ENCODE measurements at places on chromosomes 12 and 14.

DNA sequence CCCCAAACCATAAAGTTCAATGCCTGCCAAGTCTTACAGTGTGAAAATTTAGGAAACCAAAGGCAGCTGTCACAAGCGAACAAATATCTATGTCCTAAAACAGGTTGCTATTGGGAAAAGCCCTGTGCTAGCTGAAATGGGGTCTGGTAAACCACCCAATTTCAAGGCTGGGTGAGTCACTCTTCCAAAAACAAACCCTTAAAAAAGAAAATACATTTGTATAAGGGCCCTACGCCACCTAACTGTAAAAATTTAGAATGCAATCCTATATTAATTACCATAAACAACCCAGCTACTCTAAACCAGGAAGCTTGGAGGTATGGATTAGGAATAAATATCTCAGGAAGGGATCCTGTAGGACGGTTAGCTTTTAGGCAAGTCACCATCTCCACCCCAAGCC lies 32.1 kb downstream of the PRMT8 start:
- no peak for DNase-seq

GRCh38 chr12:89059721-89060541 lies 292.4 kb downstream of the DUSP6 start:
- no peak for DNase-seq

GRCh38 chr12:83031196-83031595 lies 344.5 kb downstream of the TMTC2 start:
- no peak for DNase-seq

DNA sequence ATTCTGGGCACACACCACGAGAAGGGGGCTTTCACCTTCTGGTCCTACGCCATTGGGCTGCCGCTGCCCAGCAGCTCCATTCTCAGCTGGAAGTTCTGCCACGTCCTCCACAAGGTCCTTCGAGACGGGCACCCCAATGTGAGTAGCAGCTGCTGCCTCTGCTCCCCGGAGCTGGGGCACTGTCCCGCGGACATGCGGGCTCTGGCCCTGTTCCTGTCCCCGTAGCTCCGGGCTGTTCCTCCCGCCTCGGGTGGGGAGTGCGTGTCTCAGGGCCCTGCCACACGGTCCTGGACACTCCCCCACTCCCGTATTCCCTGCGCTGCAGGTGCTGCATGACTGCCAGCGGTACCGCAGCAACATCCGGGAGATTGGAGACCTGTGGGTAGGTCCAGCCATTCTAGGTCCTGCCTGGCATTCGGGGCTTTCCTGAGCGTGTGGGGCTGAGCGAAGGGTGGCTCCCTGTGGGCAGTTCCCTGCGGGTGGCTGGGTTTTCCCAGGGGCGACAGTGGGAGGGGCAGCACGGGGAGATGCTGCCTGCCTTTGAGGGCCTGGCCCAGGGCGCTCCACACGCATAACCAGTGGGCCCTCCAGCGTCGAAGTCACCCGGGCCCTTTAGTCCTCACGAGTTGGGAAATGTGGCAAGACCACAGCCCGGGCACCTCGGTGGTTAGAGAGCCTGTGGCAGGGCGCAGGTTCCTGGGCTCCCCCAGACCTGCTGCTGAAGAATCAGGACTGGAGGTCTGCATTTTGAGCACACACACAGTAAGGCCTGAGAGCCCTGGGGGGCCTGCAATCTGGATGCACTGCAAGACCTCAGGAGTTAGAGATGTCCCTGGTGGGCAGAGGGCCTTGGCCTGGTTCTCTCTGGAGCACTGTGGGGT lies 13.5 kb downstream of the HIP1R start:
- DNase-seq: no peak

DNA sequence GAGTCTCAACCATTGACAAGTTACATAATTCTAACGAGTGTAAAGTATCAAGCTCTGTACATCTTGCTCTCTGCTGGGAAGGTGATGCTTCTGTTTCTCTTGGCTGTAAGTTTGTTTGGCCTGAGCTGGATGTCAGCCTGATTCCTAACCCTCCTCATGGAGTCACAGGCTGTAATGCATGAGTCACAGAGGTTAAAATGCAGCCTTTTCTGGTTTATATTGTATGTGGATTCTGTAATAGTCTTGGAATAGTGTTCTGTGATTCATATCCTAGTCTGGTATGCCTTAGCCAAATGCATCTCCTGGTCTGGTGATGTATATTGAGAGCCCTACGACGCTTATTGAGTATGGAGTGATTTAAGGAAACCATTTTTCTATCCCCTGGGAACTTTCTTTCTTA lies 104.5 kb upstream of the FRMD6 start:
- no peak for DNase-seq

GRCh38 chr12:108884116-108885012 lies 4.5 kb downstream of the DAO start:
- peak; percentile 72 for DNase-seq

DNA sequence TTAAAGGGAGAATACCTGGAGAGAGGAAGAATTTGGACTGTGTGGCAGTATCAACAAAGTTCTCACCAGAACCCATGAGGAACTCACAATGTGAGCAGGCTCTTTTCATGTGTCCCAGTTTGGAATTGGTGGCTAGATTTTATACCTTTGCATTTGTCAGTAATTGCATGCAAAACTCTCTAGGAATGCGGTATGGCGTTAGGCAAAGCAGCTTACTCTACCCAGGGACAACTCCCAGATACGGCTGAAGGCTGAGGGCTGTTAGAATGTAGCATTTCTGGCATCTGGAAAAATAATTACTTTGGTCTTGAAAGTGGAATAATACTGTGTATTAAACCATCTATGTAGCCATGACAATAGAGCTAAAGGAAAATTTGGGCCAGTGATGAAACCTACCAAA lies 635.5 kb downstream of the SLC16A7 start:
- no peak for DNase-seq

DNA sequence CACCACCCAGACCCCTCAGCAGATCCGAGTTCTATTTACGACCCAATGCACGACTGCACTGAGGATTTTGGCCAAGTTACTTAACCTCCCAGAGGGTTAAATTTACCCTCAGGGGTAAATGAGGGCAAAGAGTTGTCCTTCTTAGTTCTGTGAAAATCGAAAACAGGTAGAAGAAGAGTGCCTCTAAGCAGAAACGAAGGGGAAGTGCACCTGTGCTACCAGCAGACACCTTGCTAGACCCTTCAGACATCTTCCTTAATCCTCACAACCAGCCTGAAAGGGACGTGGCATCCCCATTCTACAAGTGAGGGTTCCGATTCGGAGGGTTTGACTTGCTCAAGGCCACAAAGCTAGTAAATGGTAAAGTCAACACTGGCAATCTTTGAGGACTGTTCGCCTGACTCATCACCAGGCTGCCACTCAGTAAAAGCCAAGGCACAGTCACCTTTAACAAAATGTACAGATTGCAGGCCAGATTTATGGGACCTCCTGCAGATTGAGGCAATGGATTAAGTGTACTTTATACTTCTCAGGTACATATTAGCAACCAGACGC lies 1.6 kb downstream of the GSG1 start:
- DNase-seq: no peak

DNA sequence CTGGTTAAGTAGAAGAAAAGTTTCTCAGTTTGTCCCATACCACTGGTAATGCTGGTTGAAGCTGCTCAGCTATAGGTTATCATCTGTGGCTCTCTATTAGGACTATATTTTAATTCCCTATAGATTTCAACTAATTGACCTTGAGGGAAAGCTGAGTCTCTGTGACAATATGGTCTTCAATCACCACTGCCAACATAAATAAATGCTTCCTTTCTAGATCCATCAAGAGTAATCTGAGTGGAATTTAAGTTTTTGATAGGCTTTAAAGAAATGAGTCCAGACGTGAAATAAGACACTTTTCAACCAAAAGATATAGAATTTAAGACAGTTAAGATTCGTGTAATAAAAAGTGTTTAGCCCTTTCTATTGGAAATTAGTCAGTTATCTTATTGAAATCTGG lies 63.5 kb upstream of the MYF6 start:
- no peak for DNase-seq

DNA sequence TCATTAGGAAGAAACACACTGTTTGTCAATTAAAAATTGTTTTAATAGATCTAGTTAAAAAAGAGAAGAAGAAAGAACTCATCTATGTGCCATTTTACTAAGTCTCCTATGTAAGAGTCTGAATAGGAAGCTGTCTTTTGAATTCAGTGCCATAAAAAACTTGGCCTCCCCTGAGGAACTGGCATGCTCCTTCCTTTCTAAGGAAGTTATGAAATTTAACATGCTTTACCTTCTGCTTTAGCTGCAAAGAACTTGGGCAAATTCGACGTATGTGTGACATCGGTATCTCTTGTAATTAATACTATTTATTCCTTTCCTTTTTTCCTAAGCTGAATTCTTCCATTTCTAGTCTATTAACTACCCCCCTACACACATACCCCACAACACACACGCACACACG lies 12.5 kb downstream of the TM7SF3 start:
- no peak for DNase-seq

GRCh38 chr12:3670083-3670620 lies 82.8 kb downstream of the CRACR2A start:
- DNase-seq: no peak

GRCh38 chr12:89354612-89355067 lies 2.3 kb upstream of the DUSP6 start:
- no peak for DNase-seq

DNA sequence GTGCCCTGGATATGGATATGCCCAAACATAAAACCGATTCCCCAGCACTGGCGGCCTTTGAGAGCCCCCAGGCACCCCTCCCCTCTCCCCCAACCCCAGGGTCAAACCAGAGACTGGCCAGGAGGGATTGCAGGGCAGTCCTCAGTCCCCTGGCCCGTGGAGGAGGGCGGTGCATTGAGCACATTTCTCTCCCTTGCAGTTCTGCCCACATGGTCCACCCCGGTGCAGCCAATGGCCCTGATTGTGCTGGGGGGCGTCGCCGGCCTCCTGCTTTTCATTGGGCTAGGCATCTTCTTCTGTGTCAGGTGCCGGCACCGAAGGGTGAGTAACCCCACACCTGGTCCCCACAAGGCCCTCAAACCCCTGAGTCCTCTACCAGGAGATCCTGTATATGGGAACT lies 3.4 kb upstream of the GPR162 start:
- DNase-seq: no peak

- DNase-seq: peak; percentile 77
Measured at GRCh38 chr12:48817873-48818830, at the start of gene CACNB3. Gene CACNB3, plus strand, starts transcription at chr12:48818496. Its CDS starts 434 bp downstream, at chr12:48818930.

GRCh38 chr14:59013672-59014298 lies 174.7 kb upstream of the DAAM1 start:
- no peak for DNase-seq

GRCh38 chr12:12425001-12425400 lies 68.1 kb downstream of the BORCS5 start:
- DNase-seq: no peak

DNA sequence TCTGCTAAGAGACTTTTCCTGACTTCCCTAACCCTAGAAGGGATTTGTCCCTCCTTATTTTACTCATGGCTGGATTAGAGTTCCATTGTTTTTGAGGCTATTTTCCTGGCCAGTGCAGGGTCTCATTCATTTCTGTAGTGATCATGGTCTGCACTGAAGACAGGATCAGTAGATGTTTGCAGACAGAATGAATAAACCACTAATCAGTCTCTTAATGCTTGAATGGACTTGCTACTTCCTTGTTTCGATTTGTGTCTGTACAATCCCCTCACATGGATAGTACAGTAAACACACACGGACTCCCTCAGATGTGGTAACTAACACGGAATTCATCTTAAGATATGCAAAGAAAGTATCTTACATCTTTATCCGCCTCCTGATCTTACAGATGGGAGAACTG lies 102.6 kb upstream of the PRB2 start:
- no peak for DNase-seq

- no peak for DNase-seq
Measured at GRCh38 chr14:33508126-33509062, 442.5 kb downstream of the EGLN3 start.

- DNase-seq: no peak
Measured at GRCh38 chr12:43237238-43237879, 314.6 kb downstream of the ADAMTS20 start.

GRCh38 chr14:65320661-65321308 lies 91.7 kb upstream of the FUT8 start:
- no peak for DNase-seq

DNA sequence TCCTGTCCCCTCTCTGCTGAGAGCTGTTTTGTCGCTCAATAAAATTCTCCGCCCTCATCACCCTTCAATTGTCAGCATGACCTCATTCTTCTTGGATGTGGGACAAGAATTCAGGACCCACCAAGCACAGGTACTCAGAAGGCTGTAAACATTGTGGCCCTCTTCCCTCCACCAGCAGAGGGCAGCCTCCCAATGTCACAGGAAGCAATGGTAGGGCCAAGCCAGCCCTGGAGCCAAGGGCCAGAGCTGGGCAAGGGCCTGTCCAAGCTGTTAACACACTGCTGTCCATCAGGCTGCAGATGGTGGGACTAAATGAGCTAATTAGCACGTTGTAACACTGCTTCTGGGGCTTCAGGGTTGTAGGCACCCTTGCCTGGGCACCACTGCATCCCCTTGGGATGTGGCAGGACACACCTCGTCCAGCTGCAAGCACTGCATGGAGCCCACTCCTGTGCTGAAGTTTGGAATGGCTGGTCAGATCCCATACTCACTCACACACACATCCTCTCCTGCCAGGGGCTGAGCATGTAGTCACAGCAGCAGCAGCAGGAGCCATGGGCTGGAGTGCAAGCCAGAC lies 62.7 kb upstream of the HECTD1 start:
- peak; percentile 24 for DNase-seq

DNA sequence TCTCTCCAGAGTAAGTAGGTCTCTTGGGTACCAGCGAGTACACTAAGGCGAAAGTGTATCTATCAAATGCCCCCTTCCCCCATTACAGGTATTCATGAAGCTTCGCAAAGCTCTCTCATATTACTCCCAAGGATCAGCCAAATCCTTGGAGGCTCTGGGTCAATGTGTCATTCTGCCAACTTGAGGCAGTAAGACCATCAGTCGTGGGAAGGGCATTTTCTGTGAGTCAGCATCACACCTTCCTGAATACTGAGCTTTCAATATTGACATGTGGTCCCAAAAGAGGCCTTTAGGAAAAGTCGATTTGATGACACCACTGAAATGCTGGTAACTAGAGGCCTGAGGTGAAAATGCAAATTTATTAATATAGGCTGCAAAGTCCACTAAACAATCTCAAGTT lies 323.9 kb downstream of the LRIG3 start:
- DNase-seq: no peak

- no peak for DNase-seq
Measured at GRCh38 chr14:66360366-66360926, 125.7 kb upstream of the CCDC196 start.

DNA sequence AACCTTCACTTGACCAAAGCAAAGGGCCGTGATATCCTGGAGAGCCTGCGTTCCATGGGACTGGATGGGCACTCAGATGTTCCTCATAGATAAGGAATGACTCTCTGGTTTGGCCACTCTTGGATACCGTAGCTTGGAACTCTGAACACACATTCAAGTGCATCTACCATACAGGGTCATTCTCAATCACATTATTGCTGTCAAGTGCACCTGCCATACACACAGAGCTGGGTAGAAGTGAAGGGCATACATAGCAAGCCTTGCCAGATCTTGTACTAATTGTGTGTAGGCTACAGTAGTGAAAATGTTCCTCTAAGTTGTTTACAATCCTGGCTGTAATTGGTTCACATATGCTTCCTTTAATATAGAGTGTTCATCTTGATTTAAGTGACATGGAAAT lies 58.3 kb downstream of the PELI2 start:
- no peak for DNase-seq

GRCh38 chr12:132395908-132396305 lies 66.5 kb upstream of the GALNT9 start:
- DNase-seq: peak; percentile 44
